ENCODE measurements at places on chromosomes 1 and 21.

DNA sequence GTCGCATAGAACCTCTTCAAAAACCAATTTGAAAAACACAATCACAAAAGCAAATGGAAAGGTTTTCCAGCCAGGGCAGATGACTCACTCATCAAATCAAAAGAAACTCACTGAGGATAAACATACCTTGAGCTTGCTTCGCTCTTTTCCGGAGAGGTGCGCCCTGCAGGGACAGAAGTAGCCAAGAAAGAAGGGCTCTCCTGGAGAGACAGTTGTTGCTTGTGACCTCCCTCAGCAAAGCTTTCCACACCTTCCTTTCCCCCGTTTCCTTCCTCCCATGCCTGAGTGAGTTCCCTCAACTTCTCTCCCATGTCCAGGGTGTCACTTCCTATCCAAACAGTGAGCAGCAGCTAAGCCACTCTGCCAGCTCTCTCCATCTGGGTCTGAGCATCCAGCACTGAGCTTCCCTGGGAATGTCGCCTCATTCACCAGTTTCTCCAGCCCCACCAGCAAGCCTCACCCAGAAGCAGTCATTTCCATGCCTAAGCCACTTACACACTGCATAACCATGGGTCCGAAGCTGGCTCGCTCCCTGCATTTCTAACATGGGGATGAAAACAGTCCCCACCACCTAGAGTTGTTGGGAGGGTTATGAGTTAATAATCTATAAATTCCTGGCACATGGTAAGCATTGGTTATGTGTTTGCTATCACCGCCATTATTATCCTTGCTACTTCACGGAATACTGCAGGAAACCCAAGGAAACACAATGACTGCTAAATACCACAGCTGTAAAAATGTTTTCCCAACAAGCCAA, 75.0 kb downstream of the PTPN14 start:
- DNase-seq, result no peak

- no peak for DNase-seq
Measured at GRCh38 chr1:6660415-6661049, 35.9 kb downstream of the THAP3 start.

- no peak for DNase-seq
Measured at GRCh38 chr1:81708250-81708649, 92.5 kb upstream of the ADGRL2 start.

DNA sequence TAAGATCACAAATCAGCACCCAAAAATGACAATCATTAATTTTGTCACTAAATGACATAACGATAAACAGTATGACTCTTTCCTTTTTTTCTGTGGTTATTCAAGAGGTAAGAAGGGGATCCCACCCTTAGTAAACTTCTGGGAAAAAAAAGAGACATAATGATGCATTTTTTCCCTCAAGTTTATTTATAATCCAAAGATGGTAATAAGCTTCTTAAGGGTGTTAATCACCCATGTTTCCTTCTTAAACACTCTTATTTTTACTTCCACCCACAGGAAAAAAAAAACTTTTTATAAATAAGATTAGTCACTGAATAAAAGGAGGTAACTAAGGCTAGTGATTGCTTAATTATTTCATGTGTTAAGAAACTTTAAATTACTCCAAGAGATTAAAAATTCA, 24.7 kb downstream of the RGS1 start:
- no peak for DNase-seq

DNA sequence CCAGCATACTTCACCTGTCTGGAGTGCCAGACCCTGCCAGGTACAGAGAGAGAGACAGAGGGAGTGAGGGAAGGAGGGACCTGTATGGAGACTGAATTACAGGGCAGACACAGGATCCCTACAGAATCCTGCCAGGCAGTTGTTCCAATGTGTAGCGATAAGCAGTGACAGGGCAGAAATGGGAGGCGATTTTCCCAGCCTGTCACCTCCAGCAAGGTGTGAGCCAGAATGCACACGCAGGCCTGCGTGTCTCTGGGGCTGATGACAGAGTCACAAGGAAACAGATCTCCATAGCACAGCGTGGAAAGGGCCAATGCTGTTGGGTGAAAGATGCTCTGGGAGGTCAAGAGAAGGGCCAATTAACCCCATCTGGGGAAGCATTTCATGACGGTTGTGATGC, 111.3 kb downstream of the HIVEP3 start:
- DNase-seq, result no peak

- DNase-seq, result peak; percentile 55
Measured at GRCh38 chr1:32336963-32337675, 1.1 kb upstream of the MARCKSL1 start.

DNA sequence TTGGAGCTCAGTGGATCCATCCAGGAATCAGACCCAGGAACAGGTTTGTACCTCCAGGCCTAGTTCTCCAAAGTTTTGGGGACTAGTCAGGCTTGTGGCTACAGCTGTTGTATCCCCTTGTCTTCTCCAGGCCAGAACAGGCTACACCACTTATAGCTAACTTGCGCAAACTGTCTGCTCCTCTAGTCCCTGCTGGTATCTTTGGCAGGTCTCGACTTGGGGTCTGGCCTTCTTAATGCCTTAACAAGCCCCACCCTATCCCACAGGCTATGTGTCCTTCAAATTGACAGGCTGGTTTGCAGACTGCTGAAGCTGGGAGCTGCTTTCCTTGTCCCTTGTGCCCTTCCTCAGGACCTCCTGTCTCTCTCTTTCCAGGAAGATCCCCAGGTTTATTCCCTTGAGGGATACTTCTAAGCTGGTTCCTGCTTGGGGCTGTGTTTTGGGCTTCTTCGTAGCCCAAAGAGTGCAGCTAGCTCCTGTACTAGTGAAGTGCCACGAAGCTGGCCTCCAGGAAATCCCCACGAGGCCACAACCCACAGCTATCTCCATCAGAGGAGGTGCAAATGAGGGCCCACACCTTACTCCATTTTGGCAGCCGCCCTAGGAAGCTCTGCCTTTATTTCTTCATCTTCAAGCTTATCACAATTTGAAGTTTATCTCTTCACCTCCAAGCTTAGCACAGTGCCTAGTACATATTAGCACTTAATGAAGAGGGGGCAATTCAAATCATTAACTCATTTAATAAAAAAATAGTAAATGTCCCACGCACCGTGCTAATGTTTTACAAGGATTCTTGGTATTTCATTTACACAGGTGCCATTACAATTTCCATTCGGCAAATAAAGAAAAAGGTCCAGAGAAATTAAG, 683 bp upstream of the DMAP1 start:
- DNase-seq, result peak; percentile 31

DNA sequence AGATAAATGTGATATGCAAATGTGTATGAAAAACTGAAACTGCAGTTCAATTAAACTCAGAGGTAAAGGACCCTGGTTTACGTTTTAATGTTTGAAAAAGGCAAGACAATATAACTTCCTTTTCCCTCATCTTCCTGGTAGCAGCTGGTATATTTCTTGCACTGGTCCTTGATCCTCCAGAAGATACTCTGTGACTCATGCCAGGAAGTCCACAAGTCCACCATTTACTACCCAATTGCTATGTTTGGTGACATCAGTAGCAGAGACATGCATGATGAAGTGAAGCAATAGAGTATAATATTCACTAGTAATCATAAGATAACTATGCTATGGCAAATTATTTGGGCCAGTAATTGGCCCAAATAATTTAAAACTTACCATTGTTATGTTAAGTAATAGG, 774.5 kb upstream of the NEGR1 start:
- DNase-seq, result no peak

DNA sequence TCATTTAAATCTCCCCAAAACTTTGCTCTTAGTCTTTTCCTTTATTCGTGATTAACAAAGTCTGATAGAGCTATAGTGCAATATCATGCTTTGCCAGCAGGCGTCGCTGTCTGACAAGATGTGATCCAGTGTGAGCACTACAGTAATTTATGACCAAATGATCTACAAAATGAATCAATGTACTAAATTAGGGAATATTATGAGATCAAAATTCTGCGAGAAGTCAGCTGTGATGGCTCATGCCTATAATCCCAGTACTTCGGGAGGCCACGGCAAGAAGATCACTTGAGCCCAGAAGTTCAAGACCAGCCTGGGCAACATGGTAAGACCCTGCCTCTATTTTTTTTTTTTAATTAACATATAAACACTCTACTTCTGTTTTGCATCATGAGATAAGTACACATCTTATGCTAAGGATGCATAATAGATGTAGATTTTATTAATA, 3.6 kb upstream of the SPSB1 start:
- DNase-seq, result peak; percentile 84

GRCh38 chr1:63864224-63864641, 90.4 kb downstream of the ROR1 start:
- no peak for DNase-seq

DNA sequence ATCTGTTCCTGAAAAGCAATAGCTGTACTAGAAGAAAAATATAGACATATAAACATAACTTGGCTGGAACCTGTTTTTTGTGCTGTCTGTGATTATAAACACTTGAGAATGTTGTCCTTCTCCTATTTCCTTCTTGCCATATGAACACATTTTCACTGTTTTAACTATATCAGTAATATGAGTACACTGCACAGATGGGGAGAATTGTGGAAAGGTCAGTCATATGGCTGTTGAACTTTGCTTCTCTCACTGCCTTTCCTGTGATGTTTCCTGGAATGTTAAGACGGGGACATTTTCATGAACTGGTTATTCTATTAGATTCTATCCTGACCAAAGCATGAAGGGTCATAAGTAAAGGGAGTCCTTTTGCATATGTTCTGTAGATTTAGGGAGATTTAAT, 24.9 kb downstream of the HMCN1 start:
- DNase-seq, result no peak

DNA sequence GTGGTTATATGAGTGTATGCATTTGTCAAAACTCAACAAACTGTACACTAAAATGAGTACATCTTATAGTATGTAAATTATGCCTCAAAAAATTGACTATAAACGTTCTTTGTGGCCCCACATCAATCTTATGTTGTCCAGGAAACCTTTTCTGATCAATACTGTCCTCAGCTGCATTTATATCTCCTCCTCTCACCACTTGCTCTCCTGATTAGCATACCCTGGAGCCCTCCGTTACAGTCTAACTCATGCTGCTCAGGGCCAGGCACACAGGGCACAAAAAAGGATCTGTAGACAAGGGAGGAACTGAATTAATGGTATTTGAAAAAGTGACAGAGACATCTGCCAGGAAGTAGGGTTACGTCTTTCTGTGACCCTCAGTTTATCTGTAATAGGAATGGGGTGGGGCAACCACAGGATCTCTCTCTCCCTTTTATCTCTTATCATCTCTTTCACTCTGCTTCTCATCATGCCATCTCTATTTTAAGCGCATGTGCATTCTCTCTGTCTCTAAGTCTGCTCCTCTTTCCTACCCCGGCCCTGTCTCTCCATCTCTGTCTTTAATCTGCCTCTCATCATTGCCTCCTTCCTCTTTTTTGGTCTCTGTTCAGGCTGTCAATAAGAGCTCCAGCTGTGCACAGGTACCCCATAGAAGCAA, 7.0 kb upstream of the TAL1 start:
- no peak for DNase-seq

- no peak for DNase-seq
Measured at GRCh38 chr1:201916649-201917249, 28.1 kb downstream of the SHISA4 start.

DNA sequence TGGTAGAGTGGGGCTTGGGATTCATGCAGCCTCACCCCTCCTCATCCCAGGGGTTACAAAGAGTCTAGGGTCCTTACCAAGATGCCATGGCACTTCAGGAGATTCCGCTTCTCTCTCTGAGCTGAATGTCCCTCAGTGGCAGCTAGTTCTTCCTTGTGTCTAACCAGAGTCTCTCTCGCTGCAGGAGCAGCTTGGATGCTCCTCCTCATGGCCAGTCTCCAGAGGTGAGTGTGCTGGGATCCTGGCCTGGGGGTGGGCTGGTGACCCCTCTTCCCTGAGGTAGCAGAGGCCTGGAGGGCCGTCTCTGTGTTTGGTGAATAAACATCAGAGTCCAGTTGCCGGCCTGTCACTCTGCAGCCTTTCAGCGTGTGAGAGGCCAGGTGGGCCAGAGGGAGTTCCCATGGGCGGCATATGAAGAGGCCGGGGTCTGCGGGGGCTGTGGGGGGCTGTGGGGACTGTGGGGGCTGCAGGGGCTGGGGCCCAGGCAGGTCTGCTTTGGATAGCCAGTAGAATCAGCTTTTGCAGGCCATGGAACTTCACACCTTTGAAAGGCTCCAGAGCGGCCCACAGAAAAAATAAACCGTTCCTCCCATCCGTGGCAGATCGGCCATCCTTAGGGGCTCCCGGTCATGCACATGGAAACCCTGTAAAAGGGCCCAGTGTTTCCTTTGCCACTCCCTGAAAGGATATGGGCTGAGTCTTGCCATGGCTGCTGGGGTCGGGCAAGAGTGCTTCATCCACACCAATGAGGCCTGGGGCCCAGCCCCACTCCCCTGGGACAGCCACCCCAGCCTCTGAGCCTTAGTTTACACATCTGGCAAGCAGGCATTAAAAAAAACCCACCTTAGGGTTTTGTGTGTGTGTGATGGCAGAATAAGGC, 256.4 kb downstream of the FOXD2 start:
- no peak for DNase-seq

GRCh38 chr1:234649432-234650081, 39.6 kb upstream of the IRF2BP2 start:
- DNase-seq, result no peak

GRCh38 chr1:241413386-241413785, 56.4 kb upstream of the RGS7 start:
- DNase-seq, result no peak

- DNase-seq, result no peak
Measured at GRCh38 chr21:44557491-44558328, 885 bp downstream of the KRTAP10-3 start.

DNA sequence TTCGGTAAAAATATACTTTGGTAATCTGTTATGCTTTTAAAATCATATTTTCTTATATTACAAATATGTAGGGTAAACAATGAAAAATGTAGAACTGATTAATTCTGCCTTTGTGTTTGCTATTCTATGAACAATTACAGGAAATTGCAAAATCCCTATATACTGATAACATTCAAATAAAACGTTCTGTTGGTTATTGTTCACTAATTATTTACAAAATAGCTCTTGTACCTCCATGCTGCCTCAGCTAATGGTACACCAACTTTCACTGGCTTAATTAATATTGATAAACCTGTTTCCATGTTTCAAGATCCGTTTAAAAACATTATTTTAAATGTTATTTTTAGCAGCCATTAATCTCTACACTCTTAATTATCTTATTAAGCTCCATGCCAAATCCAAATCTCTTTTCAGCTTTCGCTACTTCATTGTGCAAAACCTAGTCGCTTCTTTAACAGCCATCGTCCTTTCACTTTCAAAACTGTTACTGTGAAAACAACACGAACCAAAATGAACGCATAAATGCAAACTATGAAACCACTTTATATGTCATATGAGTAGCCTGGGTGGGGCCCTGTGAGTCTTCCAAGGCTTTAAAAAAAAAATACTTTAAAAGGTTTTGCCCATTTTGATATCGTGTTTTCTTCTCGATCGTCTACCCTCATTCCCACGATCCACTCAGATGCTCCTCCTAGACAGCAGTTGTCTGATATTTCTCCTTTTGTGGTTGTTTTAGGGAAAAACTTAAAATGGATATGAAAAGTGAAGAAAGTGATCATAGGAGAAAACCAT, 807.1 kb downstream of the USP25 start:
- DNase-seq, result no peak

- DNase-seq, result no peak
Measured at GRCh38 chr1:58829866-58830265, 46.0 kb upstream of the JUN start.

GRCh38 chr1:112689196-112689841, 14.9 kb downstream of the MOV10 start:
- DNase-seq, result no peak
